ENCODE measurements at places on chromosomes 6 and 20. TPM values are rescaled to one million over a fixed set of nuclear protein-coding genes. Genes with fewer than 3 reads are reported as not detected.

The ZBTB9 gene
- 12.1 TPM for total RNA-seq

The SLC13A3 gene
- total RNA-seq = 0.09 TPM

The PNPLA1 gene
- total RNA-seq = not detected

The SLC35D3 gene
- 0.07 TPM for total RNA-seq

The SCUBE3 gene
- total RNA-seq = 0.05 TPM

The ZBTB22 gene
- total RNA-seq = 3.8 TPM

The OXT gene
- total RNA-seq = not detected

The SLC22A2 gene
- total RNA-seq = not detected

The HINT3 gene
- total RNA-seq = 6.4 TPM

Measured in A549 treated with CpdA at 1 μM for 4 hours (cell line).